Posterior vena cava (tissue), 2 donors: ENCODE measurements at places on chromosomes 1 and 21. TPM values are rescaled to one million over a fixed set of nuclear protein-coding genes. Genes with fewer than 3 reads are reported as not detected.

DNA sequence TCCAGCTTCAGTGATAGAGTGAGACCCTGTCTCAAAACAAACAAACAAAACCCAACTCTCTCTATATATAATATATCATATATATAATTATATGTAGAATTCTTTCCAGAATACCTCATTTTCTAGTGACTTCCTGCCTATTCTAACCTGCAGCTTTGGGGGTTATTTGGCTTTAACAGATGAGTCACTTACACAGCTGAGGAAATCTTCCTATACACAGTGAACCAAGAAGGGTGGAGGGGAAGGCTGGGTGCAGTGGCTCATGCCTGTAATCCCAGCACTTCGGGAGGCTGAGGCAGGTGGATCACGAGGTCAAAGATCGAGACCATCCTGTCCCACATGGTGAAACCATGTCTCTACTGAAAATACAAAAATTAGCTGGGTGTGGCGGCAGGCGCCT lies 9.2 kb downstream of the RAB29 start:
- DNase-seq, result no peak

DNA sequence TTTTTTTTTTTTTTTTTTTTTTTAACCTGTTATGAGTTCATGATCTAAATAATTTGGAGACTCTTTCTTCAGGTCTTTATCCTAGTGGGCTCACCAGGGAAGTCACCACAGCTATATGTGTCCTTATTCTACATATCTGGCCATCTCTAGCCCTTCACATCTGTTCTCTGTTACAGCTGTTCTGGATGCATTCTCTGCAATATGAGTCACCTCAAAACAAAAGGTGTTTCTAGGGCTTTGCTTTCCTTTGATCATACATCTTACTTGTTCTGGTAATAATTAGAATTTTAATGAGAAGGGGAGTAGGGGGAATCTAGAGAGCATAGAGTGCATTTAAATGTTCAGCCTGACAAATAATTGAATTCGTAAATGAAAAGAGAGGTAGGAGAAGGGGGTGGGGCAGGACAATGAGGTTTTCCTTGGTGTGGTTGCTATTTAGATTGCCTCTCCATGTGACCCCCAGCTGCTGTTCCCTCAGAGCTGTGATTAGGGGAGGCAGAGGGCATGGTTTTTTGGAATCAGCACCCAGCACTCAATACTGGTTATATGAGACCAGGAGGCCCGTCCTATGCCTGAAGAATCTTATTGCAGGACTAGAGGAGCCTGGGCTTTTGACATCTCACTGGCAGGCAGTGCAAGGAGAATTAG lies 8.0 kb downstream of the SYT6 start:
- DNase-seq, result no peak

GRCh38 chr21:45845063-45845769 lies 136.4 kb upstream of the COL6A1 start:
- DNase-seq, result no peak

DNA sequence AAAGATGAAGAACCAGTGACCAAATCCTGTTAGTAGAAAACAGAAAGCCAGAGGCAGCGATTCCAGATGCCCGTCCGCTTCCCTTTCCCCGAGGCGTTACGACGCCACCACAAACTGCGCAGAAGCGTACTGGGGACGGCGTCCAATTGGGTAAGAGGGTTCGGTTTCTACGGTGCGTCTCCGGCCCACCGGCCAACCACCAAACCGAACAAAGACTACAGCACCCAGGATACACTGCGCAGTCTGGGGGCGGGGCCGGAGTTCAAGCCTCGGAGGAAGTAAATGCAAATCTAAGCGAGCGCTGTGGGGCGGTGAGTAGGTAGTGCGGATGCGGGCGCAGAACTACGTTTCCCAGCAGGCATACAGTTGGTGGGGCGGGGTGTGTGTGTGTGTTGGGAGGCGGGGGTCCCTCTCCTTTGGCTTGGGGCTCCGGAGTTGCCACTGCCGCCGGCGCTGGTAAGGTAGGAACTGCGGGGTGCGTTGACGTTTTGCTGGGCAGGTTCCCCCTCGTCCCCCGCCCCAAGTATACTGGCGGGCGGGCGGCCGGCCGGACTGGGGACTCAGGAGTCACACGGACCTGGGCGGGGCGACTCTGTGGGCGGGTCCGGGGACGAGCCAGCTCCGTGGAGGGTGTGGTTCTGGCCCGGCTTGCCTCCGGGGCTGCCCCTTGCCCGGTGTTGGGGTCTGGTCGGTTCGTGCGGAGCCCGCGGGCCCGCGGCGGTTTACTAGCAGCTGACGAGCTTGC lies at the start of the genes SWT1 and TRMT1L:
SWT1 (plus strand) TSS at position 314 of the 745 bp plus-strand sequence. CDS start 3,675 bp downstream, outside the sequence.
TRMT1L (minus strand) TSS at position 100 of the 745 bp plus-strand sequence. CDS start 241 bp downstream, outside the sequence.
- peak; percentile 100 for DNase-seq

- DNase-seq, result no peak
Observed at GRCh38 chr1:9243066-9243739, 8.6 kb downstream of the H6PD start.

Gene LCE1E
- not detected for total RNA-seq

- DNase-seq, result no peak
Observed at GRCh38 chr1:93685918-93686317, 4.3 kb upstream of the BCAR3 start.

Gene ASCL5
- total RNA-seq, result not detected

GRCh38 chr1:243924188-243924587 lies 74.1 kb upstream of the AKT3 start:
- DNase-seq, result no peak

DNA sequence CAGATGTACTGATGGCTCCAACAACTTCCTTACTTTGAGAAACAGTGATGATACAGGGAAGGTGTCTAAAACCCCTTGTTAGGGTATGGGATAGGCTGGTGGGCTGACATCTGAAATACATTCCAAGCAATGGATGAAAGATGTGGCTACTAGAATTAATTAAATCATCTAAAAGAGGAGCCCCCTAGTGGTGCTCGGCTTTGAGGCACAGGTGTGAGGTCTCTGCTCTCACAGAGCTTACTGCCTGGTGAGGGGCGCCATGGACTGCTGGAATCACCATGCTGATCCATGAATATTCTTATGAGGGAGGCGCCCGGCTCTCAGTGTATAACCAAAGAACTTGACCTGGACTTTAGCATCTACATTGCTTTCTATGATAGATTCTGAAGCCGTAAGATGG lies 48.5 kb downstream of the GNG4 start:
- no peak for DNase-seq

- no peak for DNase-seq
Observed at GRCh38 chr1:85313888-85314696, 37.7 kb upstream of the BCL10 start.

GRCh38 chr1:114082867-114083585 lies 70.6 kb downstream of the SYT6 start:
- no peak for DNase-seq

- peak; percentile 83 for DNase-seq
Observed at GRCh38 chr1:59043796-59044195, 253.1 kb upstream of the FGGY start.

GRCh38 chr1:8814865-8815264 lies 2.6 kb downstream of the RERE start:
- no peak for DNase-seq
